Upper lobe of left lung (tissue), 6 donors: ENCODE measurements at places on chromosomes 1 and 21. TPM values are rescaled to one million over a fixed set of nuclear protein-coding genes. Genes with fewer than 3 reads are reported as not detected.

TIAM1 gene
- total RNA-seq, result 32.1 TPM

DNA sequence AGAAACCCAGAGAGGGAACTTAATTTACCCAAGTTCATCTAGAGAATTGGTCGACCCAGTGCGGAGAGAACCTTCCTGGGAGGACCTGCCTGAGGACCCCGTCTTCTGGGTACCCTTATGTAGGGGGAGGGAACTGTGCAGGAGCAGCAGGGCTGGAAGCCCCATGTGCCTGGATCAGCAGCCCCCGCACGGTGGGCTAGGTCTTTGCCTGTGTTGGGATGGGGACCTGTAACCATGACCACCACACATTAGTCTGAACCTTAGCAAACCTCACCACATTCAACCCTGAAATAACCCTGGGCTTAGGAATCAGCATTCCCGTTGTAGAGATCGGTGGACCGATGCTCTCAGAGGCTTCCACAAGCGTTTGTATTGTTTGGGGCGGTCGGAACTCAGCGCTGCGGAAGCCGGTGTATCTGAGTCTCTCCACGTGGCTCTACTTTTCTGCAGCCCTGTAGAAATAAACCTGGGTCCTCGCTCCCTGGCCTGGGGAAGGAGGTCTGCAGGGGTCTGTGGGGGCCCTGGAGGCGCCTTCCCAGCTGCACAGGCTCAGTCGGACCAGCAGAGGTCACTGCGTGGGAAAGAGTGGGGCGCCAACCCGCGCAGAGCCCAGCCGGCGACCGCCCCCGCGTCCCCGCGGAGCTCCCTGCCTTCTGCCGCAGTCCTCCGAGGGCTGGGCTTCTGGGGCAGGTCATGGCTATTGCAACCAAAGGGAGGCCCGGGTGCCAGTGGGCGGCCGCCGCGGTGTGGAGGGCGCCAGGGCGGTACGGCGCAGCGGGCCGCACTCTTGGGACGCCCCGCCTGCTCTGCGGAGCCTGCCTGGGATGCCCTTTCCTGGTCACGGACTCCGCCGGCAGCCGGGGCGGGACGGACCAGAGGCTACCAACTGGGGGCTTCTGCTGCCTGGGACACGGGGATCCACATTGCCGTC, 36.2 kb upstream of the KCNA10 start:
- H3K27ac ChIP-seq, result no peak overlapping the region
- H3K27me3 ChIP-seq, result peaks cover 5% of the 10 kb centered on the region
- H3K4me1 ChIP-seq, result peaks cover 12% of the 10 kb centered on the region
- no peaks in the 10 kb centered on the region for H3K36me3 ChIP-seq
- no peak overlapping the region for H3K4me3 ChIP-seq

DNA sequence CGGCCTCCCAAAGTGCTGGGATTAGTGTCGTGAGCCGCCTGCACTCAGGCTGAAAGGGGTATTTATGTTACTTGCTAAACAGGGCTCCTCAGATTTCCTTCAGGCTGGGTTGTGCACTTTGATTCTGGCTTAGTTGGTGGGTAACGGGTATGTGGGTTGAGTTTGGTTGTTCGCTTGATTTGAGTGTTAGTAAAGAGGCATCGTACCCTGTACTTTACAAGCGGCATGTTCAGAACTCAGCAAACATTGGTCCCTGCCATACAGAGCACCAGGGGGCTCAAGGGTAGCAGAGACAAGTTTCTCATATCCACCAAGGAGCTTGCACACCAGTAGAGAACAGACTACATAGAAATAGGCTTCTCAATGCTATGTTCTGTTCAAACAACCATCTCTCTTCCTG, 147.8 kb downstream of the PGBD5 start:
- no peaks in the 10 kb centered on the region for H3K4me1 ChIP-seq
- H3K36me3 ChIP-seq, result peaks cover 59% of the 10 kb centered on the region
- H3K4me3 ChIP-seq, result no peak overlapping the region

- no peaks in the 10 kb centered on the region for H3K27me3 ChIP-seq
- no peaks in the 10 kb centered on the region for H3K36me3 ChIP-seq
- DNase-seq, result peak; percentile 59
Measured at GRCh38 chr21:44444286-44444931, 10.9 kb upstream of the LRRC3 start.

- H3K27me3 ChIP-seq, result no peaks in the 10 kb centered on the region
- H3K4me1 ChIP-seq, result no peaks in the 10 kb centered on the region
- H3K4me3 ChIP-seq, result no peak overlapping the region
- H3K27ac ChIP-seq, result no peak overlapping the region
- DNase-seq, result no peak
- H3K36me3 ChIP-seq, result no peaks in the 10 kb centered on the region
Measured at GRCh38 chr1:44371206-44371605, 16.1 kb upstream of the ERI3 start.

DNA sequence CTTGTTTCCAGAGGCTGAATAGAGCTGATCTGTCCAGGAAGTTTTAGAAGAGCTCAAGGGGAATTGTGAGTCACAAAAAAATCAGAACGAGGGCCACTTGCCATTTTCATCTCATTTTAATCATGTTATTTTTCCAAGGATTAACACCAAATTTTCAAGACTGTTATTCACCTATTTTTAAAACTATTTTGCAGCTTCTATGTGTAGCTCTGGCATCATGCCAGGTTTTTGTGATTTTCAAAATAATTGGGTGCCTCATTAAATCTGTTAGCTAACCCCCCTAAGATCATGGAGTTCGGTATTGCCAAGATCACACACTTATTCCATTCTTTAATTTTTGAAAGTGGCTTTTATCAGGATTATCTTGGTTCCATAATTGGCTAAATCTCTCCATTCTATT, 90.9 kb downstream of the RGS7 start:
- H3K4me1 ChIP-seq, result no peaks in the 10 kb centered on the region
- no peaks in the 10 kb centered on the region for H3K27me3 ChIP-seq
- DNase-seq, result no peak
- no peaks in the 10 kb centered on the region for H3K36me3 ChIP-seq

DNA sequence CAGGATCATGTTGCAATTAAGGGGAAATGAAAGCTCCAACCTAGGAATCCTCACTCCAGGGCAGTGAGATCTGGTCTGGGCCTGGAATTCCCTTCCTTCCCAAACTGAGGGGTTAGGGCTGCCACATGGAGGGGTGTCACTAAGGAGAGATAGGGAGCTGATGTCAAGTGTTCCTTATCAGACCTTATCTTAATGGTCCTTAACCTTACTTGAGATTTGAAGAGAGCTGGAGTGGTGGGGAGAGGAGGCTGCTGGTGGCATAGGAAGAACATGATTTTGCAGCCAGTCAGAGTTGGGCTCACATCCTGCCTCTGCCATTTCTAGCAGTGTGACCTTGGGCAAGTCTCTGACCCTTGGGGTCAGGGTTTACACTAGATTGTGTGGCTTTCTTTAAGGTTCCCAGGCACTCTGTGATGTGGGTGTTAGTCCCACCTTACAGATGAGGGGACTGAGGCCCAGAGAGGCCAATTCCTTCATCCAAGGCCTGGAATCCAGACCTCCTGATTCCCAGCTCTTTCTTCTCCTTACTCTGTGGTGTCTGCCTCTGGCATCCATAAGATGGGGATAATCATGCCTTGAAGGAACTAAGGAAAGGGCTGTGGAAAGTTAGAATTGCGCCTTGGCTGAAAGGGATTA, 56.3 kb upstream of the SYNC start:
- no peak overlapping the region for H3K4me3 ChIP-seq
- H3K36me3 ChIP-seq, result no peaks in the 10 kb centered on the region
- peak overlapping the region; percentile 85 for H3K27ac ChIP-seq
- no peaks in the 10 kb centered on the region for H3K27me3 ChIP-seq
- peaks cover 67% of the 10 kb centered on the region for H3K4me1 ChIP-seq

- peak; percentile 82 for DNase-seq
- no peaks in the 10 kb centered on the region for H3K27me3 ChIP-seq
- H3K27ac ChIP-seq, result peak overlapping the region; percentile 40
- peaks cover 12% of the 10 kb centered on the region for H3K4me1 ChIP-seq
- no peak overlapping the region for H3K4me3 ChIP-seq
Measured at GRCh38 chr1:186511761-186512637, 51.1 kb upstream of the PDC start.

DNA sequence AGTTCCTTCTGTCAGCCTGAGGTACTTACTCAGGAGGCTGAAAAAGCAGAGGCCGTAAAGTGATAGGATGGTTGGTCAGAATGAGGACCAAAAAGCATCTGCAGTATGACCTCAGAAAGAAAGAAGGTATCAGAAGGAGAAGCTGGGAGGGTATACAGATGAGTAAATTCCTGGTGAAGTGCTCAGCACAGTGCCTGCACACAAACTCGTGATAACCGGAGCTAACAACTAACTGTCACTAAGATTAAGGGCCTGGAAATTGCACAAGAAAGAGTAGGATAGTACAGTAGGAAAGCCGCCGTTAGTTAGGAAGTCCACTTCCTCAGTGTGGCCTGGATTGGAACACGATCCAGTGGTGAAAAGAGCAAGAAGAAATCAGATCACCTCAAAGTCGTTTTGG, 62.6 kb downstream of the VPS26C start:
- DNase-seq, result no peak
- H3K27me3 ChIP-seq, result no peaks in the 10 kb centered on the region
- peaks cover 33% of the 10 kb centered on the region for H3K36me3 ChIP-seq
- H3K4me3 ChIP-seq, result no peak overlapping the region

DNA sequence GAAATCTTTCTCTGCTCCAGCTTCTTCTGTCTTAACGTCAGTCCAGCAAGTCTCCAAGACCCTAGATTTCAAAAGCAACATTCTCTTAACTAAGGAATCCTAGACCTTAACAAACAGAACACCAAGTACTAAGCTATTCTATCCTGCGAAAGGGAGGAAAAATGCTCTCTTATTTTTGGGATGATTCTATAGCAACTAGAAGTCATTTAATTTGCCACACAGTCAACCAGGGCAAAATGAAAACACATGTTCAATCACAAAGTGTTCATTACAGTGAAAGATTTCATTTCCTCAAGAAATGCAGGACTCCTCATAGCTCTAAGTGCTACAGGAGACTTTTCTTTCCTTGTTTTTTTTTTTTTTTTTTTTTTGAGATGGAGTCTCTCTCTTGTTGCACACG, 36.2 kb upstream of the DOCK7 start:
- no peak overlapping the region for H3K4me3 ChIP-seq
- DNase-seq, result no peak
- H3K27ac ChIP-seq, result no peak overlapping the region
- H3K36me3 ChIP-seq, result no peaks in the 10 kb centered on the region
- H3K27me3 ChIP-seq, result no peaks in the 10 kb centered on the region
